ENCODE measurements at places on chromosomes 11 and 22. TPM values are rescaled to one million over a fixed set of nuclear protein-coding genes. Genes with fewer than 3 reads are reported as not detected.

Gene ZP1
- polyA plus RNA-seq, result not detected

DNA sequence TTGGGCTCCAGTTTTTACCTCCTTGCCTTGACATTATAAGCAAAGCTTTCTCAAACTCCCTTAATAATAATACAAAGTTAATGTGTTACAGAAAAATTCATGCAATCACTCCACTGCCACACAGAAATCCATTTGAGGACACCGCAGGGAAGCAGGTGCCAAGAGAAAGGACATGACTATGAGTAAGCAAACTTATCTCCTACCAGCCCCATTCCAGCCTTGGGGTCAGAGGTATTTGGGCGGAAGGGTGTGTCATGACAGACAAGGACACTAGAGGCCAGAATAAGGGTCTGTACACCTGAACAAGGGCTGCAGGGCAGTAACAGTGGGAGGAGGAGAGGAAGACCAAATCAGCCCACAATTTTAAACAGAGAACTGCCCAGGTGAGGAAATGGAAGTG lies 5.9 kb downstream of the GNG3 start:
- H3K27me3 ChIP-seq, result peaks cover 4% of the 10 kb centered on the region
- peaks cover 29% of the 10 kb centered on the region for H3K36me3 ChIP-seq
- H3K4me1 ChIP-seq, result peaks cover 30% of the 10 kb centered on the region

GRCh38 chr11:115198321-115198741 lies 305.9 kb downstream of the CADM1 start:
- DNase-seq, result no peak
- H3K36me3 ChIP-seq, result no peaks in the 10 kb centered on the region
- H3K27me3 ChIP-seq, result peaks cover 4% of the 10 kb centered on the region
- no peaks in the 10 kb centered on the region for H3K4me1 ChIP-seq
- no peak overlapping the region for H3K27ac ChIP-seq

GRCh38 chr11:35030716-35031213 lies 108.2 kb upstream of the CD44 start:
- no peak for DNase-seq
- peaks cover 7% of the 10 kb centered on the region for H3K36me3 ChIP-seq
- no peak overlapping the region for H3K4me3 ChIP-seq
- peaks cover 3% of the 10 kb centered on the region for H3K27me3 ChIP-seq
- H3K27ac ChIP-seq, result no peak overlapping the region

Gene YAP1
- polyA plus RNA-seq, result not detected

DNA sequence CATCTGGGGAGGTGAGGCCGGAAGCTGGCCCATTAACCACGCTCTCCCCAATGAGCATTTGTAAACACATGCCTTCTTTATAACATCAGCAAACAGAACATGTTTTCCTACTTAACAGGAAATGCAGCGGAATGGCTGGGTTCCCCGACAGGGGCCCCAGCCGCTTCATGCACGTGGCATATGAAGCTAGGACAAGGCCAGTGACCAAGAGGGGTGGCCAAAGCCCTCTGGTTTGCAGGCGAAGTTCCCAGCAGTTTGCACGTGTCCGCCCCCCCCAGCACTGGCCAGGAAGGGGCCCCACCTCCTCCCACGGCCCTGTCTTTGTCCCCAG lies 38.7 kb upstream of the LINC01488 start:
- no peak overlapping the region for H3K27ac ChIP-seq
- H3K27me3 ChIP-seq, result peaks cover 10% of the 10 kb centered on the region
- no peak for DNase-seq
- no peaks in the 10 kb centered on the region for H3K36me3 ChIP-seq
- H3K4me3 ChIP-seq, result no peak overlapping the region
- peaks cover 12% of the 10 kb centered on the region for H3K4me1 ChIP-seq

DNA sequence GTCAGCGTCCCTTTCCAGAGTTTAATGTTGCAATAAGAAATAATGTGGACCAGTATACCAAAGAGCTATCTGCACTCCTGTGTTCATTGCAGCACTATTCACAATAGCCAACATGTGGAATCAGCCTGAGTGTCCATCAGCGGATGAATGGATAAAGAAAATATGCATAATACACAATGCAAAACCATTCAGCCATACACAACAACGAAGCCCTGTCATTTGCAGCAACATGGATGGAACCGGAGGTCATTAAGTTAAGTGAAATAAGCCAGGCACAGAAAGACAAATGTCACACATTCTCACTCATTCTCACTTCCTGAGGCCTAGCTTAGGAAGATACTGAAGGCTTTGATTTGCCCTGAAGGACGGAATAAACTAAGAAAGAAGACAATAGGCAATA lies 22.1 kb downstream of the SLC5A4 start:
- H3K27ac ChIP-seq, result no peak overlapping the region
- peaks cover 14% of the 10 kb centered on the region for H3K27me3 ChIP-seq
- H3K4me1 ChIP-seq, result no peaks in the 10 kb centered on the region
- DNase-seq, result no peak
- no peaks in the 10 kb centered on the region for H3K36me3 ChIP-seq

- H3K27ac ChIP-seq, result no peak overlapping the region
- DNase-seq, result no peak
- H3K4me1 ChIP-seq, result no peaks in the 10 kb centered on the region
- H3K36me3 ChIP-seq, result no peaks in the 10 kb centered on the region
- no peaks in the 10 kb centered on the region for H3K27me3 ChIP-seq
These were observed 18.7 kb upstream of the ZC3H12C start for GRCh38 chr11:110074499-110074898.

DNA sequence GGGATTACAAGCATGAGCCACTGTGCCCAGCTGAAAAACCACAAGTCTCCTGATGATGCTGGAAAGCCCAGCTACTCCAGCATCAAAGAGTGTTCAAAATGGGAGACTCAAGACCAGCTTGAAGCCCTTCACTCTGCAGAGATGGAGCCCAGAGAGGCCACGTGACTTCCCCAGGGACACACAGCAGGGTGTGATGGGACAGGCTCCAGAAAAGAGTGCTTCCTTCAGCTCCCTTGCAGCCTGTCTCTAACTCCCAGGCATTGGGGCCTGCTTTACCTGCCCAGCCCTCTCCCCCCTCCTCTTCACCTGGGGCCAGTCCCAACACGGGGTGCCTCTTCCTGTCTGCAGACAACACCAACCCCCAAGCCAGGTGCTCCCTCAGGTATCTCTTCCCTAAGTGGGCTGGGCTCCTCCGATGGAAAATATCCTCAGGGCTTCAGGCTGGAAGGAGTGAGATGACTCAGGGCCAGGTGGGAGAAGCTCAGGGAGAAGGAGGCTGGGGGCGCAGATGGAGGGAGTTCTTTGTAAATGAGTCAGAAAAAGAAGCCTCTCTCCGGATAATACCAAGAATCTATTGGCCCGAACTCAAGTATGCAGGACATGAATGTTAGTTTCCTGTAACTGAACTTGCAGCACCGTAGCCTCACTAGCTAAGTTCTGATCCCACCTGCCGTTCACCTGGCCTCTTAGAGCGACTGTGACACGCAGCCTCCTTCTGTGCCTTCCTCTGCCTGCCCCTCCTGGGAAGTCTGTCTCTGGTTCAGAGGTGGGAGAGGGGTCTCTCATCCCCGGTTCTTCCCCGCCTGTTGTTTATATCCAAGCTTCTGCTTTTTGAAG lies 326.6 kb downstream of the MN1 start:
- no peak for DNase-seq
- no peaks in the 10 kb centered on the region for H3K27me3 ChIP-seq
- H3K4me3 ChIP-seq, result no peak overlapping the region
- no peaks in the 10 kb centered on the region for H3K36me3 ChIP-seq

DNA sequence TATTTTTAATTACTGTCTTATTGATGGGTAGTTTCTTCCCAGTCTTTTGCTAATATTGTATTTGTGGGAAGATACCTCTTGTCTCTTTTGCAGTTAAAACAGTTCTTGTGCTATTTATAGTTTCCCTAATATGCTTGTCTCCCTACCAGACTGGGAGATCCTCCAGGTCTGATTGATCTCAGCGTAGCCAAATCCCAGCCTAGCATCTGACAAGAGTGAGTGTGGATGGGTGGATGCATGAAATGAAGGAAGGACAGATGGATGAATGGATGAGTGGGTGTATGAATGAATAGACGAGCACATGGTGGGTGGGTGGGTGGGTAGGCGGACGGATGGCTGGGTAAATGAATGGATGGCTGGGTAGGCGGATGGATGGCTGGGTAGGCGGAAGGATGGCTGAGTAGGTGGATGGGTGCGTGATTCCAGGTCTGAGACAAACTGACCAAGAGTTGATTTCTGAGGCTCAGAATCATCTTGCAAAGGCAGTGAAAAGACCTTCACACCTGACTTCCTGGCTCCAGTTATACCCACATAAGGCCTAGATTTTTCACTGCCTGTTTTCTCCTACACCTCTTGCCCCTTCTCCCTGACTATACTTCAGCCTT lies 11.4 kb downstream of the DNAJB13 start:
- H3K4me3 ChIP-seq, result no peak overlapping the region
- no peak for DNase-seq

Gene CECR2
- not detected for polyA plus RNA-seq

Gene DEAF1
- 31.6 TPM for polyA plus RNA-seq

Gene SUSD2
- 0.14 TPM for polyA plus RNA-seq

DNA sequence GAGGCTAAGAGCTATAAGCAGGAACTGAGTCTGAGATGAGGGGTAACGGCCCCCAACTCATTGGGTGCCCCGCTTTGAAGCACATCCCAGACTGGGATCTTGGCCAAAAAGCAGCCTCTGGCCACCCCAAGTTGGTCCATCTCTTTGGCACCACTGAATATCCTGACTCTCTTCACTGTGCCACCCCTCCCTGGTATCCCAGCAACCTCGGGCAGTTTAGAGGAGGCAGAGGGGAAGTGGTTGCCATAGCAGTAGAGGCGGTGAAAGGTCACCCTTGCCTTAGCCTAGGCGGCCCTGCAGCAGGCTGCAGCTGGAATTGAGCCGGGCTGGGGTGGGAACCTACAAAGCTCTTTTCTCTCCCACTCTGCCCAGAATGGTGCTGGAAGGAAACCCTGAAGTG lies 1.1 kb downstream of the PELI3 start:
- no peak overlapping the region for H3K27ac ChIP-seq
- no peak for DNase-seq
- peak overlapping the region; percentile 83 for H3K4me3 ChIP-seq
- H3K36me3 ChIP-seq, result no peaks in the 10 kb centered on the region

DNA sequence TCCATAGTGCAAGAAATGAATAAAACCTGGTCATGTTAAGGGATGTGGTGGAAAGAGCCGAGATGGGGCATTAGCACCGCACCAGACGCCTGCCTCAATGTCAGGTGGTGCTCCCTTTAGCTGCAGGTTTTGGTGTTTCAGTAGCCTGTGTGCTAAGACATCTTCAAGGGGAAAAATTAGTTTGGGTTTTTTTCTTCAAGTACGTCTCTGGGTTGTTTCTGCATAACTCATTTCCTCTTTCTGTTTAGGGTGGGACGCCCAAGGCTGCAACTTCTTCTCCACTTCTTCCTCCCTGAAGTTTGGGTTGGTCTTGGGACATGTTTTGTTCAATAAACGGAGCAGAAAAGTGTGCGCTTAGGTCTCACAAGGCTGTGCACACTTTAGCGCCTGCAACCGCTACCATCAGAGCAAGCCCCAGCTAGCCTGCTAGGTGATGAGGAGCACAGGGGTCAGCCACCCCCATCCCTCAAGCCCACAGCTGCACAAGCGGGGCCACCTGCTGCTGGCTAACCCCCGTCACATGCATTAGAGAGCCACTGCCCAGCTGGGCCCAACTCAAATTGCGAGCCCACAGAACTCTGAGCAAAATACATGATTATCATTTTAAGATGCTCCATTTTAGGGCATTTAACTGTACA lies 1495.7 kb downstream of the TBC1D22A start:
- H3K27me3 ChIP-seq, result peaks cover 11% of the 10 kb centered on the region
- H3K4me3 ChIP-seq, result no peak overlapping the region
- peaks cover 10% of the 10 kb centered on the region for H3K4me1 ChIP-seq

DNA sequence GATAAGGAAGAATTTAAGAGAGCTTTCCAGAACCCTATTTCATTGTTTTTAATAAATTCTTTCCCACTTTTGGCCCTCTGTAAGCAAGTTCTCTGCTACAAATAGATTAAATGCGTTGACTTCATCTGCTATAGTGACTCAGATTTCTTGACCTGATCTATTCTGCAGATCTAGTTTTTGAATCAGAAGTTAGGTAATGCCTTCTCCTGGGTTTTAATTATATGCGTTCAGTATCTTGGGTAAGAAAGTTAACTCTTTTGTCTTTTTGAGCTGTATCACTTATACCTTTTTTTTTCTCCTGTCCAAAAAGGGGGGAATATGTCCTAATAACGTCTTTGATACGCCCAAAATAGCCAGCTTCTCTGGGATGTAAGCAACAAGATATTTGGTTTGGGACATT lies 2.4 kb upstream of the HEPHL1 start:
- no peaks in the 10 kb centered on the region for H3K4me1 ChIP-seq
- no peaks in the 10 kb centered on the region for H3K36me3 ChIP-seq
- no peak overlapping the region for H3K27ac ChIP-seq
- DNase-seq, result no peak
- H3K4me3 ChIP-seq, result no peak overlapping the region

DNA sequence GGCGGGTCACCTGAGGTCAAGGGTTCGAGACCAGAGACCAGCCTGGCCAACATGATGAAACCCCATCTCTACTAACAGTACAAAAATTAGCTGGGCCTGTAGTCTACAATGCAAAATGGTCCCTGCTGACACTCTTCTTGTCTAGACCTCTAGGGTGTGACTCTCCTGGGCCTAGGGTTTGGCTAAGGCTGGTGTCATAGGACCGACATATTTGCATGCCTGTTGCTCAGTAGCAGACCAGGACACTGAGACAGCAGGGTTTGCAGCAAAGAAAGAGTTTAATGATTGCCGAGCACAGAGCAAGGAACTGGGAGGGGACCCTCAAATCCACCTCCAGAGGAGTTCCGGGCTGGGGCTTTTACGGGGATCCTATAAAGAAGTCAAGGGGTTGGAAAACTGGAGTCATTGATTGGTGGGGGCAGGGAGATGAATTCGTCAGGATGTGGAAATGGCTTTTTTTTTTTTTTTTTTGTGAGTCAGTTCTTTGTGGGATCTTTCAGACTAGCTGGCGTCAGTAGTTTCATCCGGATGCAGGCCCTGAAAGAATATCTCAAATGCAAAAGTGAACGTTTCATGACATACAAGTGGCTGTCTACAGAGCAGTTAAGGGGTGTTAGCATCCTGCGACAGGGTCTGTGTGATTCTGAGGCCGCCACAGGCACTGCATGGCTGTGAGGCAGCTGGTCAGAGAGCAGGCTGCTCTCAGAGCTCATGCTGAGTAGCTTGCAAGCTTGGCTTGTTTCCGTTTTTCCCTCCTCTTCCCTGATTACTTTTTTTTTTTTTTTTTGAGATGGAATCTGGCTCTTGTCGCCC lies 27.2 kb upstream of the A4GALT start:
- H3K4me1 ChIP-seq, result no peaks in the 10 kb centered on the region
- H3K36me3 ChIP-seq, result no peaks in the 10 kb centered on the region
- no peak overlapping the region for H3K27ac ChIP-seq
- H3K27me3 ChIP-seq, result no peaks in the 10 kb centered on the region

DNA sequence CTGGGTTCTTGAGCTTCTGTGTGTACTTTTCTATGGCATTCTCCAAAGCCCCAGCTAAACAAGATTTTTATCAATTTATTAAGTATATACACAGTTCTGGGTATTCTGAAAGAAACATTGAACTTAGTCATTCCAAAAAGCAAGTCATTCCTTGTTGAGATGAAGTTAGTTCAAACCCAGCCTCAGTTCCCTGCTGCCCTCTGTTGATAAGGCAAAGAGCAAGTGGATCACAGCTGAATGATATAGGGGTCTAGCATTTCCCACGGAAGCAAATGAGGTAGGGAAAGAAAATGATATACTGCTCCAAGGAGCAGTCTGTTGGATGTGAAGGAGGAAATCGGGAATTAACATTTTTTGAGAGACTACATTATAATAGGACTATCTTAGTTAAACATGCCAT lies 841.8 kb upstream of the TENM4 start:
- no peaks in the 10 kb centered on the region for H3K27me3 ChIP-seq
- H3K27ac ChIP-seq, result no peak overlapping the region
- no peak overlapping the region for H3K4me3 ChIP-seq
- no peaks in the 10 kb centered on the region for H3K36me3 ChIP-seq
- H3K4me1 ChIP-seq, result no peaks in the 10 kb centered on the region
- no peak for DNase-seq

Gene FAT3
- not detected for polyA plus RNA-seq

Data from immature natural killer cell (primary cell).